PC-9 (cell line): ENCODE measurements at places on chromosomes 13 and 19. TPM values are rescaled to one million over a fixed set of nuclear protein-coding genes. Genes with fewer than 3 reads are reported as not detected.

- DNase-seq: peak; percentile 3
Measured at GRCh38 chr13:40609972-40610726, 56.3 kb downstream of the FOXO1 start.

Gene FUT3
- 28.5 and 28.7 TPM in 2 replicates for total RNA-seq

DNA sequence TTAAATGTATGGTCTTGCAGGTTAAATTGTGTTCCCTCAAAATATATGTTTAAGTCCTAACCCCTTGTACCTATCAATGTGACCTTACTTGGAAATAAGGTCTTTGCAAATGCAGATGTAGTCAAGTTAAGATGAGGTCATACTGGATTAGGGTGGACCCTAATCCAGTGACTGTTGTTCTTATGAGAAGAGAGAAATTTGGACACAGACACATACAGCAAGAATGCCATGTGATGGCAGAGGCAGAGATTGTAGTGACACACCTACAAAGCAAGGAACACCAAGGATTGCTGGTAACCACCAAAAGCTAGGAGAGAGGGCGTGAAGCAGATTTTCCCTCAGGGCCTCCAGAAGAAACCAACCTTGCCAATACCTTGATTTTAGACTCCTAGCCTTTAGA, 50.2 kb downstream of the LACC1 start:
- DNase-seq: no peak

Gene NLRP7
- total RNA-seq: 0.25 and 0.50 TPM in 2 replicates

DNA sequence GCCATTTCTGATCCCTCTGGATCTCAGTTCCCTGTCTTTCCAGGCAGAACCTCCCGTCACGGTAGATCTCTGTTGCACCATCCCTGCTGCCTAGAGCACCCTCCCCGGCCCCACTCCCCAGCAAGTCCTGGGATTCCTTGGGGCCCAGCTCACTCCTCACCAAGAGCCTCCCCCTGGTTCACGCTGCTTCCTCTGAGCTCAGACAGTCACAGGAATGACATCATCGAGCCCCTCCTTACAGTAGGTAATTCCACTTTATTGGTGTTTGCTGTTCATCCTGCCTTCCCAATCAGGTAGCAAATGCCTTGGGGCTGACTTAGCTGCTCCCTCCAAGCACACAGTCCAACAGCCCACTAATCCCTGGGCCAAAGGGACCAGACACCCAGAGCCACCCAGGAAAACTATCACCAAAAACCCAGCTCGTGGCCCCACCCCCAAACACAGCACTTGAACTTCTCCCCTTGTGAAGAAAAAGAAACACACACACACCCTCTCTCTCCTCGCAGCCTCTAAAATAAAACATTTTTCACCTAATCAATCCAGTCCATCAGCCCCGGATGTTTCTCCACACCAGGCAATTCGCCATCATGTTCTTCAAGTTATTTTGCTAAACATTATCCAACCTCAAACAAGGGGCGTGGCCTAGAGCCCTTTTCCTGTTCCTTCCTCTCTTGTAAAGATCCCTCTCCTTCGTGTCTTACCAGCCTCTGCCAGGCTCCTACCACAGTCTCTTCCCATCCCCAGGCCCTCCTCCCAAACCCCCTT, 2.5 kb downstream of the NAPA start:
- DNase-seq: no peak

DNA sequence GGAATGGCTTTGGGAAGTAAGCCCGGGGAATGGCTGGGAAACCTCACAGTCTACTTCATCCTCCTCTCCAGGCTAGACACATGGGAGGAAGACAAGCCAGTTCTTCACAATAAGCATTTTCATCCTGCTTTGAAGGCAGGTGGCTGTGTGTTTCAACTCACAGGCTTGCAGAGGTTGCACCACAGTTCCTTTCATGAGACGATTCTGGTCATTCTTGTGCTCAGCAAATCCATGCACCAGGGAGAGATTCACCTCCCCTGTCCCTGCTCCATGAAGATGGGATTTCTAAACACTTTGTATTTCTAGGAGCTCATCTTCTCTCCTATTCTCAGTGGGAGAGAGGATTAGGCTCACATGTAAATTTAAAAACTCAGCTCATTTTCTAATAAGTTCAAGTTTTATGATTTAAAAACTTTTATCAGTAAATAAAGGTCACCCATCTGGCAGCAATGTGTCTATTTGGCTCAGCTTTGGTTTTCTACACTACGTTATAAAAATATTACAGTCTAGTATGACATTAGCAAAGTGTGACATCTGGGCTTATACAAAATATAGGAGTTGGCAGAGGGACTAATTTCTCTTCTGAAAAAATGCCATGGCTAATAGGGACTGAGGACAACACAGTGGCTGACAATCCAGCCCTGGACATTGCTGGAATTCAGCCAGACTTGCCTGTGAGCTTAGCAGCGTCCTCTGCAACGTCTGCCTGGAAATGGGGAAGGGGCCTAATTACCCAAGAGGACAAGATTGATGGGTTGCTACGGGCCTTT, 283.2 kb upstream of the SLC10A2 start:
- no peak for DNase-seq
